Naive thymus-derived CD4-positive, alpha-beta T cell (primary cell): ENCODE measurements at places on chromosomes 4 and X. TPM values are rescaled to one million over a fixed set of nuclear protein-coding genes. Genes with fewer than 3 reads are reported as not detected.

DNA sequence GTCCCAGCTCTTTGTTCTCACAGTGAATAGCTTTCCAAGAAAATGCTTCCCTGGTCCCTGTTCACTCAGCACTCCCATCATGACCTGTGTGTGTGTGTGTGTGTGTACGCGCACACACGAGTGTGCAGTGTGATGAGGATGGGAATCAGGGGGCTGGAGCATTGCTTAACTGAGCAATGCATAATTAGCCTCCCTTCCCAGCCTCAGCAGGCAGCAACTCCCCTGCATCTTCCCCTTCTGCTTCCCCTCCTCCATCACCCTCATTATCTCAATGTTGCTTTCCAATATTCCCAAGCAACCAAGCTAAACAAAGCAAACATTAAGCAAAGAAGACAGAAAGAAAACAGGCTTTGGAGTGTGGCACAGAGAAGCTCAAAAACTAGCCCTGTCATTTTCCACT, 137.0 kb downstream of the RBM47 start:
- no peak for DNase-seq

- no peak for DNase-seq
These were observed 8.8 kb downstream of the ANKRD37 start for GRCh38 chr4:185405296-185405999.

DNA sequence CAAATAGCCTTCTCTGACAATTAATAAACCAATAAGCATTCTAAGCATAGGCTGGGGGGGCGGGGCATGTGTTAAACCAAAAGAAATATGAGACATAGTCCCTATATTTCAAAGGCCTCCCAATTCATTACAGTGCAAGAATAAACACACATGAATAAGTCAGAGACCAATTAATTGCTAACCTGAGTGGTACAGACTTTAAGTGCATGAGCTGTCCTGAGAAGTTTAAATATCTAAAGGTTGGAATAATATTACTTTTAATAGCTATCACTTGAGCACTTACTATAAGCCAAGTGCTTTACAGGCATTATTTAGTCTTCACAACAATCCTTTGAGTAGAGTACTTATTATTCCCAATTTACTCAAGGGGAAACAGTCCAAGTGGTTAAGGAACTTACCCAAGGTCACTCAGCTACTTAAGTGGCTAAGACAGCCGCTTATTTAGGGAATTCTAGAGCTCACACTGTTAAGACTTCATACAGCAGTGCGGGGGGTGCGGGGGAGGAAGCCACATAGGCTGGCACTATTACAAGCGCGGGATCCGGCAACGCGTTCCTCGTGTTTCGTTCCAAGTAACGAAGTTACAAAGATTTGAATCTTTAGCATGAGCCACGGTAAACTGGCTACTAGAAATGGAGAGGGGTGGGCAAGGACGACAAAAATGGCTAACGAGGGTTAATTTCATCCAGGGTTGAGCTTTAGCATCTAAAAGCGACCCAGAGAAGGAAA, 1.4 kb downstream of the THOC2 start:
- no peak for DNase-seq

The CXCR3 gene
- 1.5 TPM for total RNA-seq

- DNase-seq: no peak
These were observed 22.3 kb upstream of the EMCN start for GRCh38 chr4:100540131-100540530.

DNA sequence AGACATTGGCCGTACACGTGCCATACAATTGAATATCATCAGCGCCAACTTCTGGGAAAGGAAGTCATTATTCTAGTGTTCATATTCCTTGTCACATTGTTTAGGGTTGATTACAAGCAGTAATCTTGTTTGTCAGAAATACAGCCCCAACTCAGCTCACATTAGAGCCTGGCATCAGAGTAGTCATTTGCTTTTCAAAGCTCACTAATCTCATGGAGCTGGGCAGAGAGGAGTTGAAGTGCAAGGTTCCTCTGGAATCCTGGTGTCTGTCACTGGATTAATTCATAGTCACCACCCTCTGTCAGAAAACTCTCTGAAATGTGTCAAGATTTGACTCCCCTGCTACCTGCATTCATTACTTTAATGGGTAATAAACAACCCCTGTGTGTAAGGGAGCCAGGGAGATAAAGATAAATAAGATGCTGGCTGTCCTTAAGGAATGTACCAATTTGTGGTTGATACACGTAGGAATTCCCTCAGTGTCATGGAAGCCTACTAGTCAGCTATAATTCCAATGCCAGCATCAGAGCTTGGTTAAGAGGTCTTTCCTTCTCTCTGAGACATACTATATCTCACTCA, 43.7 kb upstream of the S100G start:
- DNase-seq: no peak

DNA sequence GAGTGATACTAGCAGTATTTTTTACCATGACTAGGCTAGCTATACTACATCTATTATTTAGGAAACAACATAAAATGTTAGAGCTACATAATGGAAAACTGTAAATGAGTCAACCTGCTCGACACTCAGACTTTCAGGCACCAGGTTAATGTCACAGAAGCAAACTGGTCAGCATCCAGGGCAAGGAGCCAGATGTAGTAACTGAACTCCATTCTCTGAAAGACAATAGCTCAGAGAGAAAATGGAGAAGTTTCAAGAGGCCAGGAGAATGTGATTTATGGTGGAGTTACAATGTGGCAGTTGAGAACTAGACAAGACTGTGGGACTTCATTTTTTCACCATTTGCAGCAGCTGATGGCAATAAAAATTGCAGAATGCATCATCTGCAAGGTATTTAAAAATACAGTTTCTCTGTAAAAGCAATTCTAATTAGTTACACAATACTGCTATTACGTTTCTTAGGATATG, 342.7 kb upstream of the PABPC4L start:
- no peak for DNase-seq

- no peak for DNase-seq
These were observed 68.8 kb upstream of the CLNK start for GRCh38 chr4:10753336-10753735.

The BTC gene
- total RNA-seq: not detected

The HELT gene
- total RNA-seq: not detected in 2 replicates
